Stimulated activated CD4-positive, alpha-beta T cell treated with anti-CD3 and anti-CD28 coated beads, Interleukin-2, amount 100 ng/mL, for 24 hours (primary cell): ENCODE measurements at places on chromosomes 5 and 9.

- no peak for DNase-seq
Measured at GRCh38 chr5:160187091-160187490, 42.2 kb upstream of the FABP6 start.

DNA sequence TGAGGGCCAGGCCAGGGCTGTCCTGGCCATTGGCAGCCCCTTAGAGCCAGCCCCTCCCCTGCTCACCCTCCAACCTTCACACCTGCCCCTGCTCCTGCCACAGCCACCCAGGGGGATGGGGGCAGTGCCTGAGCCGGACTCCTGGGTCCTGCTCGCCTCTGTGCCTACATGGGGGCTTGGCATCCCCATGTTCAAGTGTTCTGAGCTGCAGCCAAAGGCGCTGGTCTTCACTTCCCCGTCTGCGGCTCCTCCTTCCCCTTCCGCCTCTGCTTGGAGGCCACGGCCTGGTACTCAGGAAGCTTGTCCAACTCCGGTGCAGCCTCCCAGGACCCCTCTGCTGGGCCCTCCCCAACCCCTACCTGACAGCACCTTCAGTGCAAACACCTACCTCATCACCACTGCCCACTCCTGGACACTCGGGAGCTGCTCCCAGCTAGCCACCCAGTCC lies 2.3 kb upstream of the DNLZ start:
- no peak for DNase-seq

- DNase-seq = no peak
Measured at GRCh38 chr5:10442576-10442975, 897 bp downstream of the ROPN1L start.

DNA sequence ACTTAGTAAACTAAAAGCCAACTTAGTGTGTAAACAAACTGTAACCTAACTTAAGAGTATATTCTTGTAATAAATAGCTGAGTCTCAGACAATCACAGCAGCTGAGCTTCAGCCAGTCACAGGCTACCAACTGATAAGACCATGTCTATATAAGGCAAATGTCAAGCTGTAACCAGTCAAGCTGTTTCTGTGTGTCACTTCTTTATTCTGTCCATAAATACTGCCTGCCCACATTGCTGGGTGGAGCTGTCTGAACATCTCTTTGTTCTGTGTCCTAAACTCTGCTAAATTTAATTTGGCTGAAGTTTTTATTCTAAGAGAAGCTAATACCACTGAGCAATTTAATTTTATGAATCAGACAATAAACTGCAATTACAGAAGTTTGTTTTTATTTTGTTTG lies 412.1 kb upstream of the CDH10 start:
- DNase-seq = no peak

DNA sequence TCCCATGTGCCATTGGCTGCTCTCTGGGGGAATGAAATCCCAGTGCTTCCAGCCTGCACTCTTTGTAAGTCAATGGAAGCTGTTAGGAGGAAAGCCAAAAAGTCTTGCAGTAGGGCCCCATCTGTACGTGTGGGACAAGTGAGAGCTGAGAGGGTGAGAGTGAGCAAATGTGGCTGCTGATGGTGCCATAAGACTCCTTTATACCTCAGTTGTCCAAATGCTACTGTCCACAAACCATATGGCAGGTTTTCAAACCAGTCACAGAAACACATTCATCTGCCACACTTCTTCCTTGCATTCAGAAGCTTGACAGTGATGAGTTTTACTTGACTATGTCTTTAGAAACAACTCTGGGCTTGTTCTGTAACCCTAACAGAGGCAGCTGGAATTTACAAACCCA lies 543.8 kb downstream of the CSNK1G3 start:
- DNase-seq = no peak

GRCh38 chr5:157650991-157651611 lies 1.1 kb downstream of the SOX30 start:
- DNase-seq = no peak

DNA sequence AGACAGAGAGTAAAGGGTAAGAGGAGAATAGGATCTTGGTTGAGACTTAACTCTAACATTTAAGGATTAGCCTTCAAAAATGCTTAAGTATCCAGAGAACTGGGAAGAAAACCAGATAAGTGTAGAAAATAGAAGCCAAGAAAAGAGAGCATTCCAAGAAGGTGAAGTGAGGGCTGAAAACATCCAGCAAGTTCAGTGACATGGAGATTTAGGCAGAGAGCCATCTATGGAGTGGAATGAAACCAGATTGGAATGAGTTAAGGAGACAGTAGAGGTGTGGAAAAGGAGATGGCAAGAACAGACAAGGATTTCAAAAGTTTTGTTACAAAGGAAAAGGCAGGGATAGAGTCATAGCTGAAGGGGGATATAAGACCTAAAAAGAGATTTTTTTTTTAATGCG lies 188.1 kb downstream of the TRPM3 start:
- no peak for DNase-seq

- DNase-seq = no peak
Measured at GRCh38 chr9:16726029-16726428, 144.4 kb downstream of the BNC2 start.

DNA sequence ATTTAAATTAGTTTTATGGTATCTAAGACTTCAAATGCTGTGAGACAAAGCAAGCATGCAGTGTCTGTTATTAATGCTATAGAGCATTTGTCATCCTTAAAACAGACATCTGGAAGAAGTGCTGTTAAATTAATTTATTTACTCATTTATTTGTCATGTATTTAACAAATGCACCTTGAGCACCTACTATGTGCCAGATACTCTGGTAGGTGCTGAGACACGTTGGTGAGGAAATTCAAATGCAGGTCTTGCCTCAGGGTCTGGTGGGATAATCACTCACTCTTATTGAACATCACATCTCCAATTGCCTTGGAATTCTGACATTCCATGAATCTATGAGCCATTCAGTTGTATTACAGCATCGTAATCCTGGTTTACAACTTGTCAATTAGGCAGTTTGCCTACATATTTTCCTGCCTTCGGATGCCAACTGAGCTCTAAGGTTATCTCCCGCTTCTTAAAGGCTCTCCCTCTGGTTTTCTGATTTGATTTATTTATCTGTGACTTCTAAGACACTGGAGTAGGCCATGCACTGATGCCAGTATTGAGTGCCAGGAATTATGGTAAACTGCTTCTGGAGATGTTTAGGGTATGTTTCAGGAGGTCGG lies 56.0 kb upstream of the RPS23 start:
- DNase-seq = no peak

DNA sequence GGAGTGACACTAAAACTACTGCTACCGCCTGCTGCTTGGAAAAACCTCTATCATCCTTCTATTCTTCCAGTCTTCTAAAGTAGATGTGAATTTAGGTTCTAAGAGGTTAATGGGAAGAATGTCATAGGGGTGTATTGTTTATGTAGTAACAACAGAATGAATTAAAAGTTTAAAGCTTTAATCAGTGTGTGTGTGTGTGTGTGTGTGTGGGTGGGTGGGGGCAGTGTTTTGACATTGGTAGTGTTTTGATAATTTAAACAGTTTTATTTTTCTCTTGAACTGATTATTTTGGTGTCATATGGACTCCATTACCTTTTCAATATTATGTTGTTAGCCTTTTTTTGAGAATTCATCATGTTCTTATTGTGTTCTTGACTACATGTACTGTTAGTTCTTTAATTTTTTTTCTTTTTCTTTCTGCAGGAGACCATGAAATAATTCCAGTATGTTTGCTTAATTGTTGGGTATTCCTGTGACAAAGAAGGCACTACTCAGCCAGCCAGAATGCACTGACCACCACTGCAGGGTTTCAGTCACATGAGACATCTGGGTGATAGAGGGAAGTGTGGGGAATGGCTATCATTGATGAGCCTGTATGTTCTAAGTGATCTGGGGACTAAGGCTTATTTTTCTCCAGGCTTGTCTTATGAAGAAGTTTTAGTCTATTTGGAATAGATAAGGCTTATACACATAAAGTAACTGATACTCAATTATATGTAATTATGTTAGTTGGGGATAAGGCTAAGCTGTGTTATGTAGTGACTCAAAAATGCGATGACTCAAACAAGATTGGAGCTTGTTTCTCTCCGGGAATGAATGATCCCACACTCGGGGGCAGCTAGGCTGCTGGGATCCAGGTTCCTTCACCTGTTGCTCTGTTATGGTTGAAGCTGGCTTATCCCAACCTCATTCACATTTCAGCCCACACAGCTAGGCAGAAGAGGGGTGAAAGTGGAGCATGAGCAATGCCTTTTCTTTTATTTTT lies 50.2 kb upstream of the ACTBL2 start:
- no peak for DNase-seq

DNA sequence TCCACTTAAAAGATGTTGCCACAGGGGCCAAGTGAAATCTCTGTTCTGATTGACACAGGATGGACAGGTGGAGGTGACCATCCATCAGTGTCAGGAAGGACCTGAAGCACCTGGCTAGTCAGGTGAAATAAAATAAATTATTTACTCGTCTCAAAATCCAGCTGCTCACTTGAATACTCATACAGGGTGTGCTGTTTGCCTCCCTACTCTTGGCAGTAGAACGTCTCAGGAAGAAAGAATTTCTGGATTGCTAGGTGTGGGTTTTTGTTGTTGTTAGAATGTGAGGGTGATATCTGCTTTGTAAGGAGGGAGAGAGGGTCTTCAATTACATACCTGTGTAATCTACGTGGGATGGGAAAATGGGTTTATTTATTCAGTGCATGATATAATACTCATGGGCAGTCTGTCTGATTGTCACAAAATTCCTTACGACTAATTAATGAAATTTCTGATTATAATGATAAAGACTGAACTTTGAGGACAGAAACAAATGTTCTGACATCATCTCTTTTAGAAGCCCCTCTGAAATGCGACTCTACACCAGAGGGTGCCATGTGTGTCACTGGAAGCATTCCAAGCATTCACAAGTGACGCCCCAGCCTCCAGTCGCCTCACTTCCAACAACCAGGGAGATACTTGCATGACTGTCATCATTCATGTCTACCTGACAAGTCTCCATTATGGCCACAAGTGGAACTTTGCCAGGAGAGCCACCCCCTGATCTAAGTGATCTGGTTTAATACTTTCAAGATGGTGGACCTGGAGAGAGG lies 218.4 kb downstream of the GAPVD1 start:
- no peak for DNase-seq

DNA sequence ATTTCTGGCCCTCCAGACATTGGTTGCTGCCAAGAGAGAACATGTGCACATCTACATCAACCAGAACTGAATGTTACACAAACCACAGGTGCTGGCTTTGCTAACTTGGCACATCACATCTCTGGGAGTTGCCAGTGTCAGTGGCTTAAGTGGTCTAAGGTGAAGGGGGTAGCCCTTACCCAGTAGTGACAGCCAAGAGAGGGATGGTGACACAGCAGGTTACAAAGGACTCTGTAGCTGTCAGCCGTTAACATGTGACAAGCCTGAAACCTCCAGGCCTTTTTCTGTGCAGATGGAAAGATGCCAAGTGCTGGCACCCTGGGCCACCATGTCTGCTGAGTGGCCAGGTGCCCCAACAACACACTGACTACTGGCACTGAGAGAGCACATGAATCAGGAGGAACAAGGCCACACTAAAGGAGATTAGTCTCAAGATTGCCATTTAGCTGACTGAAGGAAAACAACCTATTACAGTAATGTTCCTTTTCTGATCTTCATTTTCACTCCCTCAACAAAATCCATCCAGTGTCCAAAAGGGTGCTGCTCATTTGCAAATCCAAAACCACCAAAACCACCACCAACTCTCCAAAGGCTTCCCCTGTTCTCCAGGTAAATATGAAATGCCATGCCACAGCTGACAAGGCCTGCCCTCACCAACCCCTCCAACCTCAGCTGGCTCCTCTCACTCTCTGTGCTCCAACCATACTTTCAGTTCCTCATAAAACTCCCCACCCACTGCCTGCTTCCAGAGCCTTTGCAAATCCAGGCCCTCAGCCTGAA lies 20.2 kb downstream of the SIL1 start:
- no peak for DNase-seq

- no peak for DNase-seq
Measured at GRCh38 chr9:87749335-87750035, 23.6 kb downstream of the CTSL start.

DNA sequence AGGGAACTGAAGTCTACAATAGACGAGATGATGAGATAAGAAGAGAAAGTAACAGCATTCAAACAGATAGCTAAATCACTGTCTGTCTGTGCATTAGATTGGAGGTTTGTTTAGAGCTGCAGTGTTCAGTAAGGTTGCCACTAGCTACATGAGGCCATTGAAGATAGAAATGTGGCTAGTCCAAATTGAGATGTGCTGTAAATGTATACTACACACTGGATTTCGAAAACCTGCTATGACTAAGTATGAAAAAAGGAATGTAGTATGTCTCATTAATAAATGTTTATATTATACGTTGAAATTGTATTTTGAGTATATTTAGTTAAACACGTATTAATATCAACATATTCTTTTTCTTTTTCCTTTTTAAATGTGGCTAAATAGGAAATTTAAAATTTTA lies 142.1 kb downstream of the XRCC4 start:
- DNase-seq = no peak

DNA sequence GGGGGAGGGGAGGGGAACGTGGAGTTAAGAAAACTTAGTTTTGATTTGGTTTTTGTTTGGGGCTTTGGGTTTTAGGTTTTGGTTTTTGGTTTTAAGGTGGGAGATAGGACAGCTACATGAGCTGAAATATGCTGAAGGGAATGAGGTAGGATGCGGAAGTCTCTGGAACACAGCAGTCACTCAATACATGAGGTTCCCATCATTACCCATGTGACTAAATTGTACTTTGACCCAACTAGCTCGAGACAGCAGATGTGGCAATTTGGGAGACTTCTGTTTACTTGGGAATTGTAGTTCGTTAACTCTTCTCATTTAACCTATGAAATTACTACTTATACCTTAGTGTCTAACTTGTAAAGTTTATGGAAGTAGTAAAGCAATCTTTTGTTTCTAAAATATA lies 124.2 kb downstream of the TLE1 start:
- no peak for DNase-seq

GRCh38 chr5:88875341-88876234 lies 7.4 kb downstream of the MEF2C start:
- no peak for DNase-seq

DNA sequence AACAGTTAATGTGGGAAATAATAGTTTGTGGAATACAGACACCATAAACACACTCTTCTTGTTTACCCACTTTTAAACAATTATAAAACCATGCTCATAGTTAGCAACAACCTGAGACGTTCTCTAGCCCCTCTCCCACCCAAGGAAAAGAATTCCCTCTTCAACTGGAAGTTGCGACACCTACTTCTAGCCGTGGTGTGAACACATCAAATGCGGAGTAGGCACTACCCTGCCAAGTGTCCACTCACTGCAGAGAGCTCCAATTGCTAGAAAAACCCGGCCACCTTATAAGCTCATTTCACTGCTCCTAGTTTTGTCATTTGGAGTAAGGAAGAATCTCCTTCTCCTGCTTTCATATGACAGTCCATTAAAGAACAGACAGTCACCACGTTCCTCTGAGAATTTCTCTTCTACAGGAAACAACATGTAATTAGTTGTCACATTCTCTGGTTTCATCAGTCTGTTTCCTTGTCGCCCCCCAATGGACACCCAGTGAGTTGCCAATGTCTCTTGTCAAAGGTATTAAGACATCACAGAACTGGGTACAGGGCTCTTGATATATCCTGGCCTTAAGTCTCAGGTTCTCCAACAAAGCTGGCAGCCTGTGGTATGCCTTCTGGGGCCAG lies 47.3 kb downstream of the PRLR start:
- DNase-seq = peak; percentile 44

GRCh38 chr5:173094012-173094661 lies 38.0 kb downstream of the CREBRF start:
- no peak for DNase-seq

GRCh38 chr5:56580864-56581263 lies 234.5 kb upstream of the MAP3K1 start:
- no peak for DNase-seq
